Mesenchymal stem cell (in vitro differentiated cells and primary cell): ENCODE measurements at places on chromosomes 12 and 14.

GRCh38 chr14:70011098-70011497 lies 131.9 kb downstream of the SMOC1 start:
- DNase-seq = no peak

GRCh38 chr12:41186026-41186425 lies 2.1 kb upstream of the PDZRN4 start:
- no peak for DNase-seq

GRCh38 chr12:22231836-22232235 lies 102.7 kb downstream of the ST8SIA1 start:
- peak; percentile 14 for DNase-seq

- DNase-seq = no peak
These were observed 59.9 kb downstream of the SETD3 start for GRCh38 chr14:99420711-99421110.

GRCh38 chr12:132560614-132561426 lies 49.6 kb downstream of the LRCOL1 start:
- DNase-seq = peak; percentile 68

DNA sequence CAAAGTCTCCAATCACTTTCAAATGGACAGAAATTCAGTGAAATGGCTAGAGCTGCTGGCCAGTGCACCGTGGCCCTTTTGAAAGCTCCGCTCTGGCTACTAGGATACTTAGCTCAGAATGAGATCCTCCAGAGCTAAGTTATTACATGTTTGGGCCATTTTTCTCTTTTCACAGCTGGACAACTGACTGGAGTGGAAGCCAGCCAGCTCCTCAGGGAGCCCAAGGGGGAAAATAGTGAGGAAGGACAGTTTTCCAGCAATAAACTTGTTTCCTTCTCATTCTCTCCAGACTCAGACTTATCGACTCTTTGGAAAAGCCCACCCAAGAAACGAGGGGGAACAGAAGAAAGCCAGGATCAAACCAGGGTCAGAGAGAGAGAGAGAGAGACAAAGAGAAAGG lies 266.0 kb downstream of the KSR2 start:
- DNase-seq = no peak
